ENCODE measurements at places on chromosomes 1 and 21. TPM values are rescaled to one million over a fixed set of nuclear protein-coding genes. Genes with fewer than 3 reads are reported as not detected.

OLIG2 gene
- not detected for total RNA-seq

- no peak overlapping the region for H3K27ac ChIP-seq
- H3K27me3 ChIP-seq = no peaks in the 10 kb centered on the region
- peaks cover 17% of the 10 kb centered on the region for H3K4me1 ChIP-seq
- DNase-seq = no peak
- H3K36me3 ChIP-seq = peaks cover 18% of the 10 kb centered on the region
Measured at GRCh38 chr1:238944028-238944427, 442.3 kb upstream of the CHRM3 start.

OR2T11 gene
- total RNA-seq = not detected

PDXK gene
- total RNA-seq = 167 TPM

RBBP4 gene
- 122 TPM for total RNA-seq

DNA sequence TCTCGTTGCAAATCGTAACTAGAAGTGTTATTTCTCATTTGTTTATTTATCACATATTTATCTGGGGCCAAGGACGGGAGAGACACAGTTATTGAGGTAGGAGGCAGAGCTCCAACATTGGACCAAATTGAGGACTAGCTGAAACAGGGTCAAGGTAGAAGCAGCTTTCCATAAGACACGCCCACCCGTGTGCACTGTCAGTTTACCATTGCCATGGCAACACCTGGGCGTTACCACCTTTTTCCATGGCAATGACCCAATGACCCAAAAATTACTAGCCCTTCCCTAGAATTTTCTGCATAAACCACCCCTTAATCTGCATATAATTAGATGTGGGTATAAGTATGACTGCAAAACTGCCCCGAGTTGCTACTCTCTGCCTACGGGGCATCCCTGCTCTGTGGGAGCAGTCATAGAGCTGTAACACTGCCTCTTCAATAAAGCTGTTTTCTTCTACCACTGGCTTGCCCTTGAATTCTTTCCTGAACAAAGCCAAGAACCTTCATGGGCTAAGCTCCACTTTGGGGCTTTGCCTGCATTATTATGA is 72.7 kb downstream of the FBXO2 start:
- H3K27ac ChIP-seq = no peak overlapping the region
- no peaks in the 10 kb centered on the region for H3K36me3 ChIP-seq
- peaks cover 31% of the 10 kb centered on the region for H3K27me3 ChIP-seq

- H3K4me1 ChIP-seq = peaks cover 50% of the 10 kb centered on the region
- peak overlapping the region; percentile 61 for H3K27ac ChIP-seq
- H3K36me3 ChIP-seq = 0 out of 2 replicates have a peak, but pooled peaks cover 4% of the 10 kb centered on the region
- peak overlapping the region; percentile 80 for H3K4me3 ChIP-seq
Measured at GRCh38 chr1:68221001-68221979, 11.0 kb downstream of the WLS start.

TMEM125 gene
- not detected for total RNA-seq

CNST gene
- total RNA-seq = 67.7 TPM

DNA sequence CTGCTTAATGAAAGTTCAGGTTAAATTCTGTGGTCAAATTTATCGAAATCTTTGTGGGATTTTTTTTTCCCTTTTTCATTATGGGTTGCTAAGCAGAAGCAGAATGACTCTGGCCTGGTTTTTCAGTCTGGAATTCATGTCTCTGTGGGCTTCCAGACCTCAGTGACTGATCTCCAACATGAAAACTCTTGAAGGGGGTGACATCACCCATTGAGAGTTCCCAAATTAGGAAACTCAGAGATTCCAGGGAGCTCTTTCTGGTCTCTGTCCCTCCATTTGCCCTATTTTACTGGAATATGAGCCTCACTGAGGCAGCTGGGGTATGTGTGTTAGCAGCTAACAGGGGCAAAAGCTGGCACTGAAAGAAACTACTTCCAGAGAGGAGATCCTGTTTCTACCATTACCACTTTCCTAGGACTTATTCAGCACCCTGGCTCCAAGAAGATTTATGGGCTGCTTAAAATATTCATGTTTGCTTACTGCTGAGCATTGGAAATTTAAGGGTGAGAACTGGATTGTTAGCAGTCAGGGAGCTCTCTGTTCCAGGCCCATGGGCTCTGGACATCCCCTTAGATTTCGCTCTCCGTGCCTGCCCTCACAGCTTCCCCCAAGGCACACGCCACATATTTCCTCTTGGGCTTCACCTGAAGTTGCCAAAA is 203.4 kb upstream of the SPAG17 start:
- H3K4me1 ChIP-seq = no peaks in the 10 kb centered on the region
- no peak for DNase-seq
- no peaks in the 10 kb centered on the region for H3K27me3 ChIP-seq
- no peaks in the 10 kb centered on the region for H3K36me3 ChIP-seq

GRCh38 chr1:208935517-208936187 is 647.9 kb upstream of the CAMK1G start:
- H3K27ac ChIP-seq = no peak overlapping the region
- DNase-seq = no peak
- no peak overlapping the region for H3K4me3 ChIP-seq
- H3K4me1 ChIP-seq = no peaks in the 10 kb centered on the region
- H3K27me3 ChIP-seq = peaks cover 2% of the 10 kb centered on the region

KAZN gene
- total RNA-seq = 22.3 TPM

- H3K4me1 ChIP-seq = peaks cover 49% of the 10 kb centered on the region
Measured at GRCh38 chr1:53413175-53414001, 45.8 kb upstream of the DMRTB1 start.

DNA sequence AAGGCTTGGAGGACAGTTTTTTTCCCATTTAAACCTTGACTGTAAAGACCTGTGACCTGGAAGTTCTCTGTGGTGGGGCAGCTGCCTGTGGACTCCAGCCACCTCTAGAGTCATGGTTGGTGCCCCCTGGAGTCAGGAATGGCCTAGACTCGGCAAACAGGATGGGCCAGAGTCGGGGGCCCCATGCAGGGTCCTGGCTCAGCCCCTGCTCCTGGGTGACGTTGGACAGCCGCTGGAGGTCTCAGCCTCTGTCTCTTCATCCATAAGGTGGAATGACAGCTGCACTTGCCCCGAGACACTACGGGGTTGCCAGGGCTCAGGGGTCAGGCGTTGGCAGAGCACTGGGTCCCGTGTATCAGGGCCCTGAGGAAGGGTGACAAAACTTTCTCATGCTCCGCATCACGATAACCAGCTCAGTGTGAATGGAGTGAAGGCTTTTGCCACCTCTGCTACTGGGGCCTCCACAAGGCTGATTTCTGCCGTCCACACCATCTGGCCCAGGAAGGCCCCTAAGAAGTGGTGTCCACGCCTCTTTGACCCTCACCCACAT is 58.5 kb upstream of the TTC34 start:
- no peaks in the 10 kb centered on the region for H3K36me3 ChIP-seq
- H3K27ac ChIP-seq = no peak overlapping the region
- no peak for DNase-seq
- H3K27me3 ChIP-seq = peaks cover 2% of the 10 kb centered on the region

VASH2 gene
- not detected for total RNA-seq

SSX2IP gene
- total RNA-seq = 80.1 TPM

GRCh38 chr1:215567491-215568298 is 591 bp downstream of the KCTD3 start:
- H3K36me3 ChIP-seq = no peaks in the 10 kb centered on the region
- DNase-seq = peak; percentile 51
- H3K4me1 ChIP-seq = peaks cover 48% of the 10 kb centered on the region
- peak overlapping the region; percentile 96 for H3K4me3 ChIP-seq
- H3K27me3 ChIP-seq = peaks cover 4% of the 10 kb centered on the region

SIM2 gene
- total RNA-seq = not detected

- H3K4me3 ChIP-seq = no peak overlapping the region
- no peaks in the 10 kb centered on the region for H3K27me3 ChIP-seq
- DNase-seq = no peak
- no peaks in the 10 kb centered on the region for H3K36me3 ChIP-seq
Measured at GRCh38 chr1:208731981-208732821, 488.0 kb upstream of the PLXNA2 start.

SPRR5 gene
- not detected for total RNA-seq

FMO2 gene
- not detected for total RNA-seq

DNA sequence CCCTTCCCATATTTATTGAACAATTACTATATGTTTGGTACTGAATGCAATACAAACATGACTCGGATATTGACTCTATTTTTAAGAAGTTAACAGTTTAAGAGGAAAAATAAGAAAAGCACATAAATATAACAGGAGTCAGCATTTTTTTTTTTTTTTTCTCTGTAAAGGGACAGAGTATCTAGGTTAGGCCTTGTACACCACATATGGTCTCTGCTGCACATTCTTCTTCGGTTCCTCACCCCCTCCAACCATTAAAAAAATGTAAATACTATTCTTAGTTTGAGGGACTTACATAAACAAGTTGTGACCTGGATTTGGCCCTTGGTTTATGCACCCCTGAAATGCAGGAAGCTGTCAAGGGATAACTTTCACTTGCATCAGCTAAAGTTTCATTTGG is 40.4 kb downstream of the PHC2 start:
- H3K4me3 ChIP-seq = peak overlapping the region; percentile 79
- peak; percentile 79 for DNase-seq
- peaks cover 12% of the 10 kb centered on the region for H3K36me3 ChIP-seq
- peak overlapping the region; percentile 93 for H3K27ac ChIP-seq
- peaks cover 92% of the 10 kb centered on the region for H3K4me1 ChIP-seq
- H3K27me3 ChIP-seq = peaks cover 6% of the 10 kb centered on the region

RGS16 gene
- total RNA-seq = 0.33 TPM

VWA5B1 gene
- total RNA-seq = not detected

SERPINC1 gene
- not detected for total RNA-seq

HTR1D gene
- 0.48 TPM for total RNA-seq

- no peaks in the 10 kb centered on the region for H3K36me3 ChIP-seq
- peak overlapping the region; percentile 89 for H3K27ac ChIP-seq
Measured at GRCh38 chr1:32992489-32993323, 28.1 kb upstream of the RNF19B start.

GRCh38 chr1:64921771-64922170 is 44.6 kb downstream of the JAK1 start:
- no peaks in the 10 kb centered on the region for H3K27me3 ChIP-seq
- H3K27ac ChIP-seq = peak overlapping the region; percentile 51
- 0 out of 2 replicates have a peak, but pooled peaks cover 3% of the 10 kb centered on the region for H3K36me3 ChIP-seq
- no peak for DNase-seq
- peaks cover 67% of the 10 kb centered on the region for H3K4me1 ChIP-seq
- H3K4me3 ChIP-seq = no peak overlapping the region

DNA sequence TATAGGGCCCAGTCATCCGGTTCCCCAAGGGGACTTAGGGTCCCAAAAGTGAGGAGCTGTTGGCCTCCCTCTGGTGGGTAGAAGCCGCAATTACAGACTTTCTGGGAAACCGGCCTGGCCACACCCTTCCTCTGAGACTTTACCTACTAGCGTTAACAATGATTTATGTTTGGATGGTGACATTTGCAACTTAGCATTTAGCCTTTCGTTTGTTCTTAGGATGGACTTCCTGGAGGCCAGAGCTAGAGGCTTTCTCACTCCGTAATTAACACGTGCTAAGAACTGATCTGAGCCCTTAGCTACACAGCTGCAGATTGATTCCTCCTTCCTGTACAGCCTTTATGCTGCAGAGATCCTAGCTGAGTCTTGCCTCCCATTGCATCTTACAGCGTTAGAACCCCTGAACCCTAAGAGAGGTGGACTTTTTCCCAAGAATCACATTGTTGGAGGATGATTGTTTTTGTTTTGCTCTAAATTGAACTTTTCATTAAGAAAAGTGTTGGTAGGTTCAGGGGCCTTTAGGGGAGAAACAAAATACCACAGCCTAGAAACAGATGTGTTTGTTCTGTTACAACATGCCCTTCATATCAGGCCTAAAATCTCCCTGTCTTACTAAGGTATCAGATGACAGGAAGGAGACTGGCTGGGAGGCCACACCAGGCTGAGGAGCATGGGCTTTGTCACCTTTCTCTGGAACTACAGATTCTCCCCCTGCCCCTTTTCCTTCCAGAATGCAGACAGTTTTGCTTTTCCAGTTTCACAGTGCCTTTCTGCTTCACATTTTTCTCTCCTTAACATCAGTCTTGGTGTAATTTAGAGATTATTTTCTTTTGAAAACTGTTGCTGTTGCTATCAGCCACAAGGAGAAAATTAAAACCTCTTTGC is 1.9 kb downstream of the S100A11 start:
- peaks cover 34% of the 10 kb centered on the region for H3K4me1 ChIP-seq
- H3K4me3 ChIP-seq = peak overlapping the region; percentile 96
- H3K36me3 ChIP-seq = peaks cover 53% of the 10 kb centered on the region
- DNase-seq = peak; percentile 68
- H3K27ac ChIP-seq = peak overlapping the region; percentile 98

KCNT2 gene
- total RNA-seq = 1.0 TPM

CYP2J2 gene
- total RNA-seq = 0.14 TPM

GUCA2B gene
- not detected for total RNA-seq

GRCh38 chr21:32496568-32496967 is 84.1 kb downstream of the EVA1C start:
- no peak overlapping the region for H3K4me3 ChIP-seq
- no peak for DNase-seq
- peaks cover 62% of the 10 kb centered on the region for H3K4me1 ChIP-seq
- peaks cover 7% of the 10 kb centered on the region for H3K36me3 ChIP-seq
- H3K27ac ChIP-seq = no peak overlapping the region

DNA sequence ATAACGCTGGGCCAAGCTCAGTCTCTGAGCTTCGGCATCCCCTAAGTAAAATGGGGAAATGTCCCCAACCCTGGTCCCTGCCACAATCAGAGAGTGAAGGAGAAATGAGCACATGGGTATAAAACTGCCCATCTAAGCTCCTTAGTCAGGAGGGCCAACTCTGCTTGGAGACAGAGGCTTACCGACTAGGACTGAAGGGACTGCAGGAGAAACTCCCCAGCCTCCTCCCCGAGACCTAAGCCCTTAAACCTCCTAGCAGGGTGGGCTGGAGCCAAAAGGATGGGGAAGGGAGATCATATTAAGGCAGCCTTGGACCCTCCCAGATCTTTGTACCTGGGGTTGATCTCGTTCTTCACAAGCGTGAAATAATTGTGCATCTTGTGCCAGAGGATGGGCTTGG is 5.5 kb downstream of the ETNK2 start:
- H3K4me3 ChIP-seq = no peak overlapping the region
- H3K4me1 ChIP-seq = no peaks in the 10 kb centered on the region

DNA sequence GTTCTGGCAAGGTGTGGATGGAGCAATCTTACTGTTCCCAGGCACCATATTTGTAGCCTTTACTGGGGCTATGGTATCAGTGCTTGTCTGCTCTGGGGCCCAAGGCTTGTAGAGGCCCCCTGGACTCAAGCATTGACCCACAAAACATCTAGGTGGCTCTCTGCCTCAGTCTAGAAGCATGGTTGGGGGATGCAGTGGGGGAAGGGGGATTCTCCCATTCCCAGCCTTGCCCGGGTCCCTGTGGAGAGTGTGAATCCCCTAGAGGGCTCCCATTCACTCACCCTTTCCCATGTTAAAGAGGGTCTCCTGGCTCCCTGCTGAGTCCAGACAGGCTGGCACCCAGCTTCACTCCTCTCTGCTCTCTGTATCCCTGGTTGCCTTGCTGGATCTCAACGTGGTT is 28.2 kb upstream of the DIRAS3 start:
- DNase-seq = no peak
- H3K27me3 ChIP-seq = peaks cover 14% of the 10 kb centered on the region
- no peaks in the 10 kb centered on the region for H3K36me3 ChIP-seq
- H3K27ac ChIP-seq = no peak overlapping the region
- H3K4me3 ChIP-seq = no peak overlapping the region

GBP4 gene
- 0.15 TPM for total RNA-seq

- H3K4me1 ChIP-seq = peaks cover 12% of the 10 kb centered on the region
- H3K27ac ChIP-seq = no peak overlapping the region
- no peak overlapping the region for H3K4me3 ChIP-seq
- no peaks in the 10 kb centered on the region for H3K36me3 ChIP-seq
Measured at GRCh38 chr1:156862997-156863599, 2.4 kb downstream of the NTRK1 start.
